ENCODE measurements at places on chromosomes 5 and 9.
A peak's percentile ranks its signal among the peaks of the same experiment; 100 is the strongest.

DNA sequence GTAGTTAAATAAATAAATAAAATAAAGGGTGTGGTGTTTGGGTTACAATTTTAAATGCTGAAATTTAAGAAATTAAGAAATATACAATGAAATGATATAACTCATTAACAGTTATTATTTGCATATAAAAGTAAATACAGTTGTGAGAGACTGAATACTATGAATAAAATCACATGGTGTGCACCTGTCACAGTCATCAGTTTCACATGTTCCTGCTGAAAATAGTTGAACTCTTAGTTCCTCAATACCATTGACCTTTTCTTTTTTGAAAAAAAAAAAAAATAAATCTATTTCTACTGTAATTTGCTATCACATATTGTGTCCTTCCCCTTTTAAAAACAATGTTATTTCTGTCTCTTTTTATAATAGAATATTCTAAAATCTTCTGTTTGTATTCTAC, 130.9 kb upstream of the CHD1 start:
- DNase-seq: no peak

GRCh38 chr5:56060276-56061110, 65.7 kb upstream of the IL6ST start:
- DNase-seq: no peak

- no peak for DNase-seq
Observed at GRCh38 chr9:34492051-34492450, 30.7 kb downstream of the ENHO start.

- DNase-seq: no peak
Observed at GRCh38 chr5:122419142-122419894, 107.3 kb downstream of the SNCAIP start.

- DNase-seq: no peak
Observed at GRCh38 chr9:76198336-76198735, 195.9 kb downstream of the RFK start.

DNA sequence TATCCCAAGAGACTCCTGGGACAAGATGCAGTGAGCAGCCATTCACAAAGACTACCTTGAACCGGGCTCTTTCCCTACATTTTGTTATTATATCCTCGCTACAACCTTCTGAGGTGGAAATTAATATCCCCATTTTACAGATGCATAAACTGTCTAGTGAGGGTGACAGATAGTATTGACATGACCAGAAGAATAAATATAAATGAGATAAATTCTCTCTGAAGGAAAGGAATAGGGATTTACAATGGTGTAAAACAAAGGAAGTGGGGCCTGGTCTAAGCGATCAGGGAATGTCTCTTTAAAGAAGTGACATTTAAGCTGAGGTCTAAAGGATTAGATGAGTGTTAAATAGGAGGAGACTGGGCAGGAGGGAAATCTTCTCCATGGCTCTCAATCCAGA, 43.5 kb upstream of the KCNMB1 start:
- DNase-seq: no peak

- no peak for DNase-seq
Observed at GRCh38 chr5:135534609-135535419, 950 bp downstream of the NEUROG1 start.

DNA sequence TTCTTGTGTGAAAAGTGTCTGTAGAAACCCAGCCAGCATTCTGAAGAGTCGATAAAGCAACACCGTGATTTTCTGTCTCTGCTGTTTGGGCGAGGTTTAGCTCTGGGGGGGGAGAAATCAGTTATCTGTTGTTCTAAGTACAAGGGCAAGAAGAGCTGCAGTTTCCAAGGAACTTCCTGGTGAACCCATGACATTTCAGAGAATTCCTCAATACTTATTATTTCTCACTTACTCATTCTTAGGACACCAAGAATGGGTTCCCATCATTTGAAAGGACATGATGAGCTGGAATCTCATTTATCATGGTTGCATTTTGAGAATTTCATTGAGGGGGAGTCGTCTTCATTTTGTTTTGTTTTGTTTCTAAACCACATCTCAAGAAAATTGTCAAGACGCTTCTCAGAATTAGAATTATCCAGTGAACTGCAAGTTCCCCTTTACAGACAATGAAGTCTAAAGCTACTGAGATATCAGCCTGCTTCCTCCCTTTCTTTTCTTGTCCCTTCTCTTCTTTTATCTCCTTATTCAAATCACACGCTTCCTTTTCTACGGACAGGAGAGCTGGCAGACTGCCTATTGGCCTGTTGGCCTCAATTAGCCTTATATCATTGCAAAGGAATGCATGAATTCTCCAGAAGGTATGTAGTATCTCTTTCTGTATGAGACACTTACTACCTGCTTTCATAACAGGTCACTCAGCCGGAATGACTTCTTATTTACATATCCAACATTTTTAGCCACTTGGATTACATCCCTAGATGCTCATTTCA, 53.7 kb downstream of the ZNF462 start:
- DNase-seq: no peak

DNA sequence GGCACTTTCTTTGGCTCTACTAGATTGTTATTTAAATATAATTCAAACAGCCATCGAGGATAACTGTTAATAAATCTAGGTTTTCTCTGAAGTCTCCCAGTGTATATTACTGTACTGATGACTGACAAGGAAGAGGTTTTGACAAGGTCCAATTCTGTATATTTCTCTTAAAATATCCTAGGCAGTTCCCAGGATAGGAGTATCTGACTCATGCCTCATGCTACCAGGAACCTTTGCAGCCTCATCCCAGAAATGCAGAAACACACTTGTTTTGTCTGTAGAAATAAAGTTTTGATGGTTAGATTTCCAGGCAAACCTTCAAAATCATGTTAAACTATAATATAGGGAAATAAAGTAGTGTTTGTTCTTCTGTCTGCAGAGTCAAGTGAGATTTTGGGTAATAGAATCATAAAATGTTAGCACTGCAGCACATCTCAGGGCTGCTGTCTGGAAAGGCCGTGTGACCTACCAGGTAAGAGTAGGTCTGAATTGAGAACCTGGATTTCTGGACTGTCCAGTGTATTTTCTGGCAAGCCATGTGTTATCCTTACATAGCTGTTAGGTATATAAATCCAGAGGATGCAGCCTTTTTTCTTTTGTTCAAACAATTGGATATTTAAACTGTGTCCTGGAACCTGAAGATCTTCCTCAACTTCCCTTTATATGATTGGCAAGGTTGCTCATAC, 8.3 kb downstream of the UBE2D2 start:
- DNase-seq: no peak

DNA sequence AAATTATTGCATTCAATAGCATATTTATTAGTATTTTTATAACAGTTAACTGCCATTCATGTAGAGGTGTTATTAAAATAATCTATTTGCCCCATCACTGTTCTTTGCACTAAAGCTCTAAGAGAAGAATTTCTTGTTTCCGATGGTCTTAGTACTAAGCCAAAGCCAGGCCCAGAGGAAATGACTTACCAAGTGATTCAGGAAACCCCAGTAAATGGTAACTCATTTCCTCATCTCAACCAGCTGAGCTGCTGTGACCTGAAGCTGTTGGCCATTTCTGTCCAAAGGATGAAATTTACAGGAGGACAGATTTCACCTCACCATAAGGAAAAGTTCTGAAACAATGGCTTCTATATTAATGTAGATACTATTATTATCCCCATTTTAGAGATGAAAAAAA, 117.0 kb downstream of the PIK3R1 start:
- DNase-seq: no peak

DNA sequence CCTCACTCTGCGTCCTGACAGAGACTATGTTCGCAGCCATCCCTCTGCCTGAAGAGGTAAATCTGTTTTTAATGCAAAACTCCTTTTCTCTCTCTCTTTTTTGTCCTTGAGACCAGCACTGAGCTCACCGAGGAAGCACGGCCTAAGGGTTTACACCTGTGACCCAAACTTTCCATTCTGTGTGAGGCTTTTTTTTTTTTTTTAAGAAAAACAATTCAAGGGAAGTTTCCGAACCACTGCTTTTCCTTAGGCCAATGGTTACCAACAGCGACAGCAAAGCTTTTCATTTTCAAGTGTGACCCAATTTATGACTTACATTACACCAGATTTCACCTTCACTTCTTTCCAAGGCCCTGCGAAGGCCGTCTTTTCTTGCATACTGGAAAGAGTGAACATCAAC, 205.9 kb downstream of the EFNA5 start:
- no peak for DNase-seq

GRCh38 chr9:28056466-28056865, 483.2 kb upstream of the C9orf72 start:
- no peak for DNase-seq

GRCh38 chr9:14104496-14104895, 209.4 kb downstream of the NFIB start:
- no peak for DNase-seq

DNA sequence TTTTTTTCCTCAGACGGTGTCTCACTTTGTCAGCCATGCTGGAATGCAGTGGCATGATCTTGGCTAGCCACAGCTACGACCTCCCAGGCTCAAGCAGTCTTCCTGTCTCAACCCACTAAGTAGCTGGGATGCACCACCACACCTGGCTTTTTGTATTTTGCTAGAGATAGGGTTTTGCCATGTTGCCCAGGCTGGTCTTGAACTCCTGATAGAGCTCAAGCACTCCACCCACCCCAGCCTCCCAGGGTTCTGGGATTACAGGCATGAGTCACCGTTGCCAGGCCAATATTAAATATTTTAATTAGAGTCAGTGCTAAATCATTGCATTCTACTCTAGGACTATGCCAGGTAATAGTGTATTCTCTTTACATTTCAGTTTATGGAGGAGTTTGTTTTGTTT, 41.5 kb downstream of the UBE2R2 start:
- DNase-seq: no peak

DNA sequence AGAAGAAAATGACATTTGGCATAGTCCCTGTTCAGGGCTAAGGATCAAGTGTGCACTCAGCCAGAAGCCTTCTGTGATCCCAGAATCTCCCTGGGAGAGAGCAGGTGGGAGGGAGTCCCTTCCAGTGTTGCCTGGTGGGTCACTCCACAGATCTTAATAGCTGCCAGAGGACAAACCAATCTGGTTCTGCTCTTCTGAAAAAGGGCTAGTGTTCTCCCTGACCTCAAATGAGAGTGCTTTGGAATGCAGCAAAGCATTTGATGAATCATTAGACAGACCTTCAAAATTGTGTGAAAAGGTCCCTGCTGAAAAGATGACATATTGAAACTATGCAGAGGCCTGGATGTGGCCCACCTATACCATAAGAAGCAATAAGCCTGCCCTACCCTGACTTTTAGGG, 339.7 kb downstream of the TMEM232 start:
- peak; percentile 48 for DNase-seq

DNA sequence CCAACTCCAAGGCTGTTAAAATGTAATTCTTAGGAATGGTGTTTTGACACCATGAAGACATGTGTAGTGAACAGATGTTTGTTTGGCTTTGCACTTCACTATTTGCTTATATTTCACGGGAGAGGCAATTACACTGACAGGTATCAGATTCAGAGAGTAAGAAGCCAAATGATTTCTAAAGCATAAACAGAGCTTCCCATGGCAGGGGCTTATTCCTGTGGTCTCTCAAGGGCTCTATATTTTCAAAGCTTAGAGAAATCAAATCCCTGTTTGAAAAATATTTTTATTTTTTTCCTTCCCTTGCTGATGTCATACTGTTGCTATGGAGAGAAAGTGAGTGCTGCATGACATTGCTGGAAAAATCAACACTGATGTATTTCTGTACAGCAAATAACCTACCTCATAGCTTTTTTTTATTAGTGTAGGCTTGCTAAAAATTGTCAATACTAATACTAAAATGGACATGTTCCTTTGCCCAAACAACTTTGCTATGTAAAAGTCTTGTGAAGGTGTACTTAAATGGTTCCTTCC, 161.4 kb downstream of the GIN1 start:
- no peak for DNase-seq

DNA sequence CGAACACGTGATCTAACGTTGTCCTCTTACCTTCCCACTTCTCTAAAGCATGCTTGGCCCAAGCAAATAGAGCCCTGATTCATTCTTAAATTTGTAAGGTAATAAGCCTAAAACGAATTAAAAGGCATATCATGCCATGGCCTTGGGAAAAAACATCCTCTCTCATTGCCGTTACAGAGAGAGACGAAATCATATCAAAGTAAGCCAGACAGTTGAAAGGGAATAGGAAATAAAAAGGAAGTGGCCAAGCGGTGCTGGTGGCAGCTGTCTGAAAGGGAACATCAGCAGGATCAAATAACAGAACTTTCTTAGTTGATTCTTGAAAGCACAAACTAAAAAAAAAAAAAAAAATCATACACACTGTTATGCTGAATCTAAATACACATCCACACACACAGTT, 49.1 kb upstream of the CDH6 start:
- no peak for DNase-seq

DNA sequence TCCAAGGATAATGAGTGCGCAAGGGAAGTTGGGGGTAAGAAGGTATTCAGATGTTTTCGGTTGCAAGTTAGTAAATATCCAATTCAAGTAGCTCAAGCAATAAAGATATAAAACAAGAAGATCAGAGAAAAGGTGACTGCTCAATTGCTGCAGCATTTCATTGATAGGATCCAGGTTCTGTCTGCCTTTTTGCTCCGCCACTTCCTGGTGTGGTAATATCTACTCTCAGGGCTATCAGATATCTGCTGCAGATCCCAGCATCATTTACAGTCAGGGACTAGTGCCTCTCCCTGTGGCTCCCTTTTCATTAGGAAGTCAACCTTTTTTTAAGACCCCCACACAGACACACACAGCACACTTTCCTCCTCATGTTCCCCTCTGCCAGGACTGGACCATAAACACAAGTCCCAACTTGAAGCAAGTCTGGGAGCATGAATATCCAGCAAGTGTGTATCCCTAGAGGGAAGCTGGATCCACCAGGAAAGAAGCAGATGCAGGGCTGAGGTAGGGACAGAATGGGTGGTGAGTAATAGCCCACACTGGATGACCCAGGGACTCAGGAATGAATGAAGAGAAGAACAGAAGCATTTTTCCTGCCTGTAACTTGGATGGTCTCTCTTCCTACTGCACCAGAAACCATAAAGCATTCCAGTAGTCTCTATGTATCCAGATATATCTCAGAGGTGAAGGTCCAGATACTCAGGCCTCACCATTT, 53.7 kb downstream of the ZNF622 start:
- DNase-seq: no peak

- DNase-seq: no peak
Observed at GRCh38 chr9:36592801-36593583, 20.3 kb downstream of the MELK start.

GRCh38 chr5:127068493-127069214, 4.6 kb downstream of the C5orf63 start:
- DNase-seq: no peak

- no peak for DNase-seq
Observed at GRCh38 chr5:12272389-12272788, 368.1 kb upstream of the CTNND2 start.

All from globus pallidus (tissue), 1 donor.